Left kidney (tissue), 8 donors: ENCODE measurements at places on chromosomes 2 and 18.

- DNase-seq: no peak
Observed at GRCh38 chr2:95333056-95333455, 35.9 kb downstream of the KCNIP3 start.

DNA sequence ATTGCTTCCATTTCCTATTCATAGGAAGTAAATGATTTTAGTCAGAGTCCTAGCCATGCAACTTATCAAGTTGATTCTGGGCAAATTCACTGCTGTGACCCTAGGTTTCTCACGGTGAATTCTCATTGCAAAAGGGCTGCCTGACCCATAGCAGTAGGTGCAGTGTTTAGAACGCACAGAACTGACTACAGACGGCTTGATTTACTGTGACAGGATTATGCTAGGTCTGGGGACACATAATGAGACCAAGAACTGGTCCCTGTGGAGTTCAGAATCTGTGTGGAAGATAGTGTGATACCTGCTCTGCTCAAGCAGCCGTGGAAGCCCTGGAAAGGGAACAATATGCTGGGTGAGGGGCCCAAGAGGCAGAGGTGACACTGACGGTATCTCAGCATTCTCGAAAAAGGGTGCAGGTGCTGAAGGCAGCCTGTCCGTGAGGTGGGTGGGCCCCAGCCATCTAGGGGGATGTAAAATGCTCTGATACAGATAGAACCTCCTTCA is 46.4 kb downstream of the ABCG8 start:
- DNase-seq: no peak

DNA sequence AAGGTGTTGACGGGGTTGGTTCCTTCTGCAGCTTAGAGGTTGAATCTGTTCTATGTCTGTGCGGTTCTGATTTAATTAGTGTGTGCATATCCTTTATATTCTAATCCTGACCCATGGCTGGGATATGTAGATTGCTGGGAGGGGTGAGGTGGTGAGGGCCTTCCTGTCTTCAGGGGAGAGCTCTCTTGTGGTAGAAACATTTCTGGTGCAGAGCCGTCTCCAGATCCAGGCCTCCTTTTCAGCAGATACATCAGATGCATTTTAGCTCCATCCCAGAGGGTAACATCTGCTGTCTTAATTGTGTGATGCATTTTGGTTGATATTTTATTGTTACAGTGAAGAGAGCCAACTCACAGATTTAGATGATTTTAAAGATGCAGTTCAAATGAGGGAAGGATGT is 227.8 kb downstream of the AGAP1 start:
- no peak for DNase-seq

- no peak for DNase-seq
Observed at GRCh38 chr18:72180689-72181088, 363.5 kb downstream of the CBLN2 start.

DNA sequence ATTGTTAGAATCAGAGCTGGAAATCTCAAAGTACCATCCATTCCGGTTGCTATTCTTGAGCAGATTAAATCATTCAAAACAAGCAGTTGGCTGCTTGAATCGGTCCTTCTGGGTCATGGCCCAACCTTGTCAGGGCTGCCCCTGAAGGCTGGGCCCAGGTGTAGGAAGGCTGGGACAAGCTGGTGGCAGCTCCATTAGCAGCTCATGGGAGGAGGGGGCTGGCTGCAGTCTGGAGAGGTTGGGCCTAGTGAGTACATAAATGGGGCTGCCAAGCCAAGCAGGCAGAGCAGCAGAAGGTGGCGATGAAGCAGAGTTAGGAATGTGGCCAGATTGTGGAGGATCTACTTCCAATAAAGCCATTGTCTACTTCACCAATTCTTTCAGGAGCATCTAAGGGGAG is 81.4 kb downstream of the ADCYAP1 start:
- no peak for DNase-seq

DNA sequence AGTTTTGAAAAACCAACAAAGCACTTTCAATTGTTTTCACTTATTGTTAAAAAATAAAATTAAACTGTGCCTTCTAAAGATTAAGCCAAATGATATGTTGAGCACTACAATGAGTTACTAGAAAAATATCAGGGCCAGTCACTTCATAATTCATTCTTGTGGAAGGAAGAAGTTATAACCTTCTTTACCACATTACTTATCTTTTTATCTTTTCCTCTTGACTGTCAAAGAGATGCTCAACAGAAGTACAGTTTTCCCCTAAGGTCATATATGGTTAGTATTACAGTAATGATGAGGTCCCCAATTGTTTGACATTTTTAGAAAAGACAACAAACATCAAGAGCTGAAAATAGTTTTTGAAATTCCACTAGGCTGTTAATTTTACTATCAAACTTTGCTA is 9.4 kb downstream of the PELI1 start:
- DNase-seq: no peak

GRCh38 chr2:240864475-240864874 is 4.1 kb upstream of the AGXT start:
- DNase-seq: no peak

GRCh38 chr2:175744000-175744399 is 258.1 kb downstream of the LNPK start:
- no peak for DNase-seq
